ENCODE measurements at places on chromosomes 12 and 14. TPM values are rescaled to one million over a fixed set of nuclear protein-coding genes. Genes with fewer than 3 reads are reported as not detected.

GLT8D2 gene
- total RNA-seq = not detected

ST8SIA1 gene
- 1.5 TPM for total RNA-seq

KRT82 gene
- not detected for total RNA-seq

ITPK1 gene
- 78.5 TPM for total RNA-seq

FAM161B gene
- 1.3 TPM for total RNA-seq

ESR2 gene
- total RNA-seq = 0.31 TPM

INSM2 gene
- not detected for total RNA-seq

DNA sequence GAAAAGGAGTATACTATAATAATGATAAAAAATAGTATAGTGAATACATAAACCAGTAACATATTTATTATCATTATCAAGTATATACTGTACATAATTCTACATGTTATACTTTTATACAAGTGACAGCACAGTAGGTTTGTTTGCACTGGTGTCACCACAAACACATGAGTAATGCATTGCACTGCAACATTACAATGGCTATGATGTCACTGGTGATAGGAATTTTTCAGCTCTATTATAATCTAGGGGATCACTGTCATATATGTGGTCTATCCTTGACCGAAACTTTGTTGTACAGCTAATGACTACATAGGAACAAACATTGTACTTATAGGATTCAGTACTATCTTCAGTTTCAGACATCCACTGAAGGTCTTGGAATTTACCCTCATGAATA is 165.8 kb upstream of the SYT1 start:
- no peaks in the 10 kb centered on the region for H3K36me3 ChIP-seq
- no peaks in the 10 kb centered on the region for H3K27me3 ChIP-seq
- H3K4me3 ChIP-seq = no peak overlapping the region
- DNase-seq = no peak
- H3K4me1 ChIP-seq = no peaks in the 10 kb centered on the region

GRCh38 chr14:52900731-52901130 is 50.1 kb downstream of the FERMT2 start:
- DNase-seq = no peak
- no peaks in the 10 kb centered on the region for H3K4me1 ChIP-seq
- H3K27ac ChIP-seq = no peak overlapping the region
- H3K36me3 ChIP-seq = no peaks in the 10 kb centered on the region

GRCh38 chr14:39734306-39734705 is 302.1 kb upstream of the FBXO33 start:
- H3K27ac ChIP-seq = no peak overlapping the region
- H3K27me3 ChIP-seq = no peaks in the 10 kb centered on the region
- H3K4me3 ChIP-seq = no peak overlapping the region
- H3K36me3 ChIP-seq = no peaks in the 10 kb centered on the region
- no peaks in the 10 kb centered on the region for H3K4me1 ChIP-seq

DNA sequence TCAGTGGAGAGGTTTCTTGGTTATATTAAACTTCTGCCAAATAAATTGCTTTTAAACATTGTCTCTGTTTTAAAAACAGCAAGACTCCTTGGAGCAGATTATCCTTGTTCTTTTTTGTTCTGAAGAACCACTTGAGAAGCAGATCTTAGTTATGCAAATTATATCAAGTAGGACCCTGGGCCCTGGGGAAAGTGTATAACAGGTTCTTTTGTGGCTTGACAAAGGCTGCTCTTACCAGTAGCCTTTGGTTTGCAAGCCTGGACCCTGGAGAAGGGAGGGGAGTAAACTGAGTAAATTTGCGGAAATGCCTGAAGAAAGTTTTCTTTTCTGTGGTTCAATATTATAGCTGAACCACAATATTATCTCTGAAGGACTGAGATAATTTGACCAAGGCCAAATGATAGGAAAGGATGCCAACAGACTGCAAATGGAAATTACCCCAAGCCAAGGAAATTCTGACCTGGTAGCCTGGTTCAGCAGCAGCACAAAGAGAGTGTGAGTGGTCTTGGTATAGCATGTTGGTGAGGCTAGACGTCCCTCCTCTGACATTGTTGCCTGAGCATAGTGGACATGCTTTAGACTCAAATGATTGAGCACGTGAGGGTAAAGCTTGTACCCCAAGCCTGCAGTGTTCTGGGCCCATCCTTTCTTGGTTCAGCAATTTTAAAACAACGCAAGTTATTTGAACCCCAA is 30.4 kb upstream of the SIX1 start:
- no peaks in the 10 kb centered on the region for H3K4me1 ChIP-seq
- no peak overlapping the region for H3K27ac ChIP-seq
- no peak for DNase-seq
- no peaks in the 10 kb centered on the region for H3K36me3 ChIP-seq
- peaks cover 17% of the 10 kb centered on the region for H3K27me3 ChIP-seq
- H3K4me3 ChIP-seq = no peak overlapping the region

DNA sequence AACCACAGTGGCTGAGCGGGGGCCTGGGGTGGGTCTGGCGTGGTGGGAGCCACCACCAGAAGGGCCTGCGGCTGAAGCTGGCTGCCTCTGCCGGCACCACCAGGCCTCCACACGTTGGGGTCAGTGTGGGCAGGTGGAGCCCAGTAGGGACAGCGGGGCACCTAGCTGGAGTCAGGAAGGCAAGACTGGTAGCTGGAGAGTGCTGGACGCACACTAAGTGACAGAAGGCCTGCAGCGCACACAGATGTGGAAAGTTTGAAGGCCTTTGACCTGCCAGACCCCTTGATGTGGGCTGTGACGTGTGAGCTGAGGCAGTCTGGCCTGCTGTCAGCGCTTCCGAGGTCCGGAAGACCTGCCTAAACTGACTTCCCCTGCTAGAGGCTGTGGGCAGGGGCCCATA is 26.3 kb downstream of the RIN3 start:
- H3K4me1 ChIP-seq = peaks cover 81% of the 10 kb centered on the region
- H3K27ac ChIP-seq = peak overlapping the region; percentile 82
- H3K36me3 ChIP-seq = peaks cover 24% of the 10 kb centered on the region
- H3K27me3 ChIP-seq = no peaks in the 10 kb centered on the region

DNA sequence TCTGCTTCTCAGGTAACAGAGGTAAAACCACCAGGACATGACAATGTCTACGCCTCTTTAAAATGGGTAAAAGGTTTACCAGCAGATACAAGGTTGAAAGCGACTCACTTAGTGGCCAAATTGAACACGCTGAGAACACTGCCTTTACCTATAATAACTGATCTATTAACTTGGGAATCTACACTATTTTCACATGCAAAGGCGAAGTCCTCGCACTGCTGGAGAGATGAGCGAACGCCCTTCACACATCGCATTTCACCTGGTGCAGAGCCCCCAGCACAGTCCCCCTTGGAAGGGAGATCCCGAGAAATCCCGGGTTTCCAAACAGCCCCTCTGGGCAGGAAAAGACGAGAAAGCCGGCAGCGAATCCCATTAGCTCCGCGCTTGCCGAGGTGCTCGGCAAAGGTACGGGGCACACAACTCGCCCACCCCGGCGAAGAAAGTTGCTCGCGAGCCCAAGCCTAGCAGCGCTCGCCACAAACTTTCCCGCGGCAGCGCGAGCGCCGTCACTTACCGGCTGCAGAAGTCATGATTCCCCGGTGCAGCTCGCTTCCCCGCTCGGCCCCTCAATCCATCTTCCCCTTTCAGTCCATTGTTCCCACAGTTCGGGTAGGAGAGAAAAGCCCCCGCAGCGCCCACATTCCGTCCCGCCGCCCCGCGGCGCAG is 423 bp downstream of the FGD6 start:
- peaks cover 6% of the 10 kb centered on the region for H3K27me3 ChIP-seq
- peak overlapping the region; percentile 81 for H3K27ac ChIP-seq
- peaks cover 30% of the 10 kb centered on the region for H3K4me1 ChIP-seq
- H3K4me3 ChIP-seq = peak overlapping the region; percentile 89
- no peak for DNase-seq

DNA sequence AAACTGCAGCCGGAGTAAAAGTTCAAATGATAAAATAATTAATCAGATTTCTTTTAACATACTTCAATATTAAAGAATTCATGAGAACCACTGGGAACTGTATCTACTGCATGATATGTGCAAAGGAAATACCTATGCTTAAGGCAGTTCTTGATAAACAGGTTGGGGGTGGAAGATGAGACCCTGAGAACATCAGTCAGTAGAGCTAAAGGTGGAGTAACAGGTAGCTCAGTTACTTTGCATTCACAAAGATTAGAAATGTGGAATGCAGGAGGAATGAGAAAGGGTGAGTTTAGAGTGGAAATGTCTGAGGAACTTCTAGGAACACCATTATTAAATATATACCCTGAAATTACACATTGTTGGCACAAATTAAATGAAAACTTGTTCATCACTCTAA is 78.6 kb downstream of the COX16 start:
- no peak overlapping the region for H3K4me3 ChIP-seq
- peaks cover 14% of the 10 kb centered on the region for H3K27me3 ChIP-seq
- no peaks in the 10 kb centered on the region for H3K4me1 ChIP-seq
- no peaks in the 10 kb centered on the region for H3K36me3 ChIP-seq

DNA sequence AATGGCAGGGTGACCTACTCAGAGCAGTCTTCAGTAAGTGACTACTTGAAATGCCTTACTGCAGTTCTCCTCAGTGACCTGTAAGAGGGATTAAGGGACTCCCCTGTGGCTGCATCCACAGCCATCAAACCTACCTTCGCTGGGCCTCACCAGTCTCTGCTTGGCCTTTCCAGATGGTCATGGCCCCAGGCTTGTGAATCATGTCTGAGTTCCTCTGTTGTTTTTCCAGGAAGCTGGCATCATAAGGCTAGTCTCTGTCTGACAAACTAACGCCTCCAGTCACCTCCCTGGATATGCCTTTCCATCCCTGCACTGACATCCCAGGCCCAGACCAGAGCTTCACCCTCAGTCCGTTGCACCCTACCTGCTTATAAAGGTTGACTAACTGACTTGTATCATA is 14.0 kb downstream of the RNASE2 start:
- H3K27ac ChIP-seq = no peak overlapping the region
- H3K27me3 ChIP-seq = peaks cover 33% of the 10 kb centered on the region
- H3K4me3 ChIP-seq = no peak overlapping the region
- peaks cover 6% of the 10 kb centered on the region for H3K4me1 ChIP-seq

- H3K36me3 ChIP-seq = no peaks in the 10 kb centered on the region
- no peak overlapping the region for H3K4me3 ChIP-seq
- no peaks in the 10 kb centered on the region for H3K27me3 ChIP-seq
- no peak for DNase-seq
Measured at GRCh38 chr12:93896952-93897351, 219.8 kb downstream of the CRADD start.

- H3K27ac ChIP-seq = peak within 1 kb of the TSS; percentile 90
- peak; percentile 89 for DNase-seq
- H3K4me1 ChIP-seq = peaks cover 23% of the 10 kb centered on the region
- no peaks in the 10 kb centered on the region for H3K27me3 ChIP-seq
- H3K36me3 ChIP-seq = no peaks in the 10 kb centered on the region
Measured at GRCh38 chr14:69191340-69192111, at the start of gene EXD2. Gene EXD2 (plus strand): TSS chr14:69191498. CDS start chr14:69209471, 17,973 bp downstream.

DNA sequence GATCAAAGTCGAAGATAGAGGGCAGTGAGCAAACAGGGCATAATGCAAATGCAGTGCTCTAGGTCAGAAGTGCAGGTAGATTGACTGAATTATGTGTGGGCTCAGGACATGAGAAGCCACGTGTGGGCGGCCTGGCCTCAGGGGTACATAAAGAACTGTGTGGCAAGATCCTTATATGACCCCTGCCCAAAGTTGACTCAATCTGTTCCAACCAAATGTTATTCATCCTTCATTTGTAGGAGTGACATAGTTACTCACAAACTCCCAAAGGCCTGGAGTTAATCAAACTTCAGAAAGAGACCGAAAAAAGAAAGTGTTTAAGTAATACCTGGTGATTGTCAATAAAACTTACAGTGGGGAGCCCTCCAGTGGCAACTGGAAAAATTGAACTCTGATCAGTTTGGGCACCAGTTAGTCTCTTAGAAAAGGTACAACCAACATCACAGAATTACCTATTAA is 150.4 kb upstream of the FAR2 start:
- no peak overlapping the region for H3K27ac ChIP-seq
- no peaks in the 10 kb centered on the region for H3K36me3 ChIP-seq
- H3K4me1 ChIP-seq = no peaks in the 10 kb centered on the region
- peak; percentile 22 for DNase-seq
- no peak overlapping the region for H3K4me3 ChIP-seq
- H3K27me3 ChIP-seq = peaks cover 5% of the 10 kb centered on the region

DNA sequence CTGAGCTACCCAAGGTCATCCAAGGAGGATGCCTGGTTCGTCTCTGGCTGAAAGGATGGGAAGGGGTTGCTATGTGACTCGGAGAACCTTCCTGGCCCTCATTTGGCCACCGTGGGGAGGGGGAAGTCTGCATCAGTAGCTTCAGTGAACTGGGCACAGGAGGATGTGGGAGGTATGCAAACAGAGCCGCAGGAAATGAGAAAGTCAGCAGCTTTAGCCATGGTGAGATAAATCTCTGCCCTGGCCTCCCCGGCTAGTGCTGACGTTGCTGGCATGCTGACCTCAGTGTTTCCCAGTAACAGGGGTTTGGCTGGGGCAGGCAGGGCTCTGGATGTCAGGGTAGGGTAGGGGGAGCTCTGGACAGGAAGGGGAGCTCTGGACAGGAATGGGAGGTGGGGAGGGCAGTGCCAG is 2.3 kb upstream of the CEBPE start:
- peak overlapping the region; percentile 29 for H3K27ac ChIP-seq
- no peaks in the 10 kb centered on the region for H3K36me3 ChIP-seq
- no peak overlapping the region for H3K4me3 ChIP-seq
- peaks cover 43% of the 10 kb centered on the region for H3K4me1 ChIP-seq
- H3K27me3 ChIP-seq = no peaks in the 10 kb centered on the region

DNA sequence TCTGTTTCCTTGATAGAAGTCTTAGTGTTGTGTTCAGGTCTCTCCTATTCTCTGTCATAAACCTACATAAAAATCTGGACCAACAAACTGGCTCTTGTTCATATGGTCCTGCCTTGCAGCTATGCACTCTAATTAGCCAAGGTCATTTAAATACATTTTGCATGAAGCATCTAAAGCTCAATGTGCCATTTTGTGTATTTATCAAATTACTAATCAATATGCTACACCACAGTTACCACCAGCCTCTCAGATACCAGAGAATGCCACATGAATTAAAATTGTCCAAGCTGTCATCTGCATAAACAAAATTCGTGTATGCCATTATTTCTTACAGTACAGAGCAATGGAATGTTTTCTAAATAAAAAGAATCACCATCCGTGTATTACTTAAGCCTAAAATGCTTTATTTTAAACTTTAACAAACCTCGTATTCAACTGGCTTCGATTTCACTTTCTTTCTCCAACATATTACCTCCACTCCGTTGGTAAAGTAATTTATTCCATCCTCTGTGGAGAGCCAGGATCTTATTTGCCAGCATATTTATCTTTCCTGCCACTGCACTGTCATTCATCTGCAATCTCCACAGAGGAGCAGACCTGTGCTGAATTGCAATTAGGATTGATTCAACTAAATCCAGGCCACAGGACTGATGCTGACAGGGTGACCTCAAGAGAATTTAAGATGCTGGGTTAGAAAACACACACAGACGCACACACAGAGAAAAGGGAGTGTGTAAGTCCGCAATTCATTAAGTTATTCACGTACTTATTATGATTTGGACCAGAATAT is 284.1 kb upstream of the FOXG1 start:
- H3K27ac ChIP-seq = no peak overlapping the region
- no peaks in the 10 kb centered on the region for H3K27me3 ChIP-seq
- no peak overlapping the region for H3K4me3 ChIP-seq
- H3K4me1 ChIP-seq = no peaks in the 10 kb centered on the region
